Occipital lobe (tissue), 3 donors: ENCODE measurements at places on chromosomes 13 and 19.

GRCh38 chr19:3281026-3281425 is 56.6 kb downstream of the CELF5 start:
- DNase-seq, result no peak

DNA sequence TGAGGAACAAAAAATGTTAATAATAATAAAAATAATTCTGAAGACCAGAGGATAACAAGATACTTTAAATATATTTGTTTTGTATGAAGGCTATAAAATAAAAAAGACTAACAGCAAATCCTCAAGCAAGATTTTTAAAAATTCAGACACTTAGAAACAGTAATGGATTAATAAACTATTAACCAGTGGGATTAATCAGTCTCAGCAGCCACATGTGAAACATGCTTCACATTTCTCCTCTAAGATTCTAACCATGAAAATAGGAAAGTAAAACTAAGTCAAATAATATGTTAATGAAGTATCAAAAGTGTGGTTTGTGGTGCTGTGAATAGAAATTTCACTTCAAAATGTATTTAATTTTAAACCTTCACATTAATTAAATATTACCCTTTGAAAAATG is 57.4 kb downstream of the KCNRG start:
- no peak for DNase-seq

- DNase-seq, result no peak
Observed at GRCh38 chr13:21079221-21079620, 17.8 kb upstream of the LATS2 start.

- no peak for DNase-seq
Observed at GRCh38 chr13:25899952-25900351, 151.9 kb downstream of the SHISA2 start.

GRCh38 chr13:87497426-87497825 is 173.7 kb upstream of the SLITRK5 start:
- DNase-seq, result no peak

DNA sequence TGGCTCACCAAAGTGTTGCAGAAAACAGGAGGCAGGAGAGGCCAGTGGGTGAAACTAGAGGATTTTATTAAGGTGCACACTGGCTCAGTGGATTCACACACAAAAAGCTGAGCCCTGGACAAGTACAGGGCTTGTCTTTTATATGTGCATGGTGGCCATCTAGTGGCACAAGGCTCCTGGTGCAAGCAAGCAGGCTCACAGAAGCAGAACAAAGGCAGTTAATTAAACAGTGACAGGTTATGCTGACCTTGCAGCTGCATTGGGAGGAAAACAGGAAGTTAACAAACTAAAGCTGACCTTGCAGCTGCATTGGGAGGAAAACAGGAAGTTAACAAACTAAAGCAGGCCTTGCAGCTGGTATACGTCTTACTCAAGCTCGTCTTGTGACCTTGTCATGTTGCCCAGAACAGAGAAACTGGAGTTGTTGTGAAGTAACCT is 65.3 kb upstream of the ZNF681 start:
- no peak for DNase-seq

- no peak for DNase-seq
Observed at GRCh38 chr19:10230861-10231611, at the start of gene S1PR2. Gene S1PR2, minus strand, starts transcription at chr19:10231331. Its CDS starts 6,426 bp downstream, at chr19:10224905.

DNA sequence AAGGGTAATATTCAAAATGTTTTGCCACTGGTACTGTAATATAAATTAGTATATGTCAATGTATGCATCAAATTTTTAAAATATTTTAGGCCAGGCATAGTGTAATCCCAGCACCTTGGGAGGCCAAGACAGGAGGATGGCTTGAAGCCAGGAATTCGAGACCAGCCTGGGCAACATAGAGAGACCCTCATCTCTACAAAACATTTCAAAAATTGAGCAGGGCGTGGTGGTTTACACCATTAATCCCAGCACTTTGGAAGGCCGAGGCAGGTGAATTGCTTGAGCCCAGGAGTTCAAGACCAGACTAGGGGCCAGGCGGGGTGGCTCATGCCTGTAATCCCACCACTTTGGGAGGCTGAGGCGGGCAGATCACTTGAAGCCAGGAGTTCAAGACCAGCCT is 14.1 kb upstream of the STRN4 start:
- DNase-seq, result no peak

DNA sequence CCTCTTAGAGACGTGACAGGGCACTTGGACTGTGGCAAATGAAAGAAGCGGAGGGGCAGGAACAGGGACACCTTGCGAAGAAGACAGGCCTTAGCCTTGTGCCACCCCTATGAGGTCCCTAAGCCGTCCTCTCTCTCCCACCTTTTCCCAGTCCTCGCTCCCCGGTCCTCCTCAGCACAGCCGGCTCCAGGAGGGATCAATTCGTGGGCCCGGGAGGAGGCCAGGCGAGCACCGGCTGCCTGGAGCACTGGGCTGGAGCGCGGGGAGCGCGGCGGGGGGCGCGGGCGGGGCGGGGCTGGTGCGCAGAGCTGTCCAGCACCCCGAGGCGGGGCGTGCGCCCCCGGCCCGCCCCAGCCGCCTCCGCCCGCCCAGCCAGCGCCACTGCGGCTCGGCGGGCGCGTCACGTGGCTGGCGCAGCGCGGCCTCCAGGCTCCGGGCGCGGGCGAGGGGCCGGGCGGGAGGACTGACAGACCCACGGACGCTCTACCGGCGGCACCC is at the start of gene LRP3:
Gene LRP3, plus strand, starts transcription at position 466 of the 498 bp plus-strand sequence. CDS start 456 bp downstream, outside the sequence.
- DNase-seq, result peak; percentile 60

DNA sequence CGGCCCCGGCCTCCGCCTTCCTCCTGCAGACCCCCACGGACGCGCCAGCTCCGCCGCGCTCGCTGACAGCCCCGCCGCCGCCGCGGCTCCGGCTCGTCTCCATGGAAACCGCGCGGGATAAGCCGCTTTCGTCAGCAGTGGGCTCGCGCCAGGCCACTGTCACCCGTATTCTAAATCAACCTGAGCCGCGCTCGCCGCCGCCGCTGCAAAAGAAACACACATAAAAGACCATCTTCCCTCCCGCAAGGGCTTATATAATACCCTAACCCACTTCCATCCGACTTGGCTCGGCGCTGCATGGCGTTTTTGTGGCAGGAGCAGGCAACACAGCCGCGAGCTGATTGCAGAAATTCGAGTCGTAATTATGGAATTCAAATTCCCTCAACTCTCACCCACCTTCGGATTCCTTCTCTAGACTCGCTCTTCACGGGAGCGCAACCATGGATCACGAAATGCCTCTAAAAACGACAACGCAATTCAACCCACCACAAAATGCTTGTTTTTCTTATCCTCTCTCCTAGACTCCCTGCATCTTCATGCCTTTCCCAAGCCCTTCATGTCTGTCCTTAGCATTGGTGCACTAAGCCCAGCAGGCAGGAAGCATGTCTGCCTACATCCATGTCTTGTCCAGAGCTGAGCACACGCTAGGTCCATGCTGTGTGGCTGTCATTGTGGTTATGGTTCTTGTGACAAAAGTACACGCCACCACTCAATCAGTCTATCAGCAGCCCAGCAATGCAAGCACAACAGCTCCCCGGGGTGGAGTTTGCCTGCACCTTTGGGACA is at the start of gene AMER2:
Gene AMER2, minus strand, starts transcription at position 772 of the 786 bp plus-strand sequence. Its CDS starts 669 bp downstream, at position 103.
- peak; percentile 76 for DNase-seq

GRCh38 chr19:37551129-37551993 is 43.2 kb downstream of the ZNF571 start:
- no peak for DNase-seq

- no peak for DNase-seq
Observed at GRCh38 chr19:47458672-47459071, 13.0 kb downstream of the SLC8A2 start.
